GM19239 (cell line): ENCODE measurements at places on chromosomes 5 and 9.

DNA sequence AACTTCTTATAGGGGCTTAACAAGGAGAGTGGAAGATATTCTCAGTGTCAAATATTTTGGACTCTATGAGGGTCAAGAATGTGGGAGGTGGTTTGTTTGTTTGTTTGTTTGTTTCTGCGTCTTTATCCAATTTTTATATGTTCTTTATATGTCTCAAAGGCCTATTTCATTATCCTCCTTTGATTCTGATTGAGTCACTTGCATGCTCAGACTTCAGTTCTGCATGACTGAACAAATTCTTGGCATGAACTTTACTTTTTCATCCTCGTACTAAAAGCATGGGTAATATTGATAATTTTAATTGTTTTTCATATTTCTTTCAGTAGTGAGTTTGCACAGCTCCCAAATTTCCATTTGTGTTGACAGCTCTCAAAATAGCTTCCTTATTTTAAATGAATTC lies 19.2 kb upstream of the ERBIN start:
- no peak for DNase-seq

DNA sequence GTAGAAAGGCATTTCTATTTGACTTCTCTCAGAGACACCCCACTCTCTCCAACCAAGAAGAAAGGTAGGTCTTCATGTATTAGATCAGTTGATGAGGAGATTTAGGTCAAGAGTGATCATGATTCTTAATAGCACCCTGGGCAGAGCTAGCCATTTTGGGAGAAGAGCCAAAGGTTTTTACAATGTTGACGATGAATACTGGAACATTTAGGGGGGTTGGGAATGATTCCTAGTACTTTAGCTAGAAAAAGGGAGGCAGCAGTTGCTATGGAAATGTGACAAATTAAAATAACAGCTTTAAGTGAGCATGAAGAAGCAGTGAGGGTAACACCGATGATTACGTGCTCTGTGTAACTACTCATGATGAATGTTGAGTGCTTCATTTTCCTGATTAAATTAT lies 9.5 kb upstream of the RPS23 start:
- DNase-seq: no peak

GRCh38 chr9:80440724-80441123 lies 869.0 kb downstream of the TLE4 start:
- no peak for DNase-seq

DNA sequence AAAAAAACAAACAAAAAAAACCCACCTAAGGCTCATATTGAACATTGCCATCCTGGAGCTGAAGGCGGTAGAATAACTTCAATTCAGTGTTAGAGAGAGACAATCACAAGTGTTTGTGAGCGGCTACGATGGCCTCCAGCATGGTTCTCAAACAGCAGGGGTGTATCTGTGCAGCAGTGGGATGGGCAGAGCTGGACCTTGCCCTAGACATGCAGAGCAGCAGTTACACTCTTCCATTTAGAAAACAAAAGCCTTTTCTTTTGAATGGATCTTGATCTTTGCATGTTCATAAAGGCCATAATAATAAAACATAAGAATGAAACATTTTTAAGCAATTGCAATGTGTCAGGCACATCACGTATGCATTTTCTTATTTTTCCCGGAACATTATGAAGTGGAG lies 50.3 kb downstream of the ARHGAP26 start:
- no peak for DNase-seq

DNA sequence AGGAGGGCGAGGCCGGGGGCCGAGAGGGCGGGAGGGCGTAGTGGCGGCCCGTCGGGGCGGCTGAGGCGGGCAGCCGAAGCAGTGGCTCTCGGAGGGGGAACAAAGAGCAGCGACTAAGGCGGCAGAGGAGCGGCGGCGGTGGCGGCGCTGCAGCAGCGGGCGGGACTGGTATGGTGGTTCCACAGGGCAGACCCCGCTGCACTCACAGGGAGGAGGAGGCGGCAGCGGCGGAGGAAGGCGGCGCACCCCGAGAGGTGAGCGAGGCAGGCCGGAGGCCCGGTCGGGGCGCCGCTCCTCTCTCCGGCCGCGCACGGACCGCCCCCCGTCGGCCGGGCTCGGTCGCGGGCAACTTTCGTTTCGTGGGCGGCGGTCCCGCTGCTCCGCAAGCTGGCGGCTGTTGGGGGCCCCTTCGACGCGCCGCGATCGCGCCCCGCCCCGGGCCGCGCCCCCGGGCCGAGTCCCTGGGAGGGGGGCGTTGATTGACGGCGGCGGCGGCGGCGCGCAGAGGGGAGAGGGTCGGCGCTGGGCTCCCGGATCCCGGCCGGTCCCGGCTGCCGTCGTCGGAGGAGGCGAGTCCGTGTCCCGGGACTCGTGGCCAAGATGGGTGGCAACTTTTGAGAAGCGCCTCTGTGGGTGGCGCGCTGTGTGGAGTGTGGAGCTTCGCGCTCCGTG lies 467 bp downstream of the CNOT6 start:
- peak; percentile 40 for DNase-seq

- no peak for DNase-seq
Observed at GRCh38 chr5:76273206-76273885, 129.7 kb upstream of the IQGAP2 start.

DNA sequence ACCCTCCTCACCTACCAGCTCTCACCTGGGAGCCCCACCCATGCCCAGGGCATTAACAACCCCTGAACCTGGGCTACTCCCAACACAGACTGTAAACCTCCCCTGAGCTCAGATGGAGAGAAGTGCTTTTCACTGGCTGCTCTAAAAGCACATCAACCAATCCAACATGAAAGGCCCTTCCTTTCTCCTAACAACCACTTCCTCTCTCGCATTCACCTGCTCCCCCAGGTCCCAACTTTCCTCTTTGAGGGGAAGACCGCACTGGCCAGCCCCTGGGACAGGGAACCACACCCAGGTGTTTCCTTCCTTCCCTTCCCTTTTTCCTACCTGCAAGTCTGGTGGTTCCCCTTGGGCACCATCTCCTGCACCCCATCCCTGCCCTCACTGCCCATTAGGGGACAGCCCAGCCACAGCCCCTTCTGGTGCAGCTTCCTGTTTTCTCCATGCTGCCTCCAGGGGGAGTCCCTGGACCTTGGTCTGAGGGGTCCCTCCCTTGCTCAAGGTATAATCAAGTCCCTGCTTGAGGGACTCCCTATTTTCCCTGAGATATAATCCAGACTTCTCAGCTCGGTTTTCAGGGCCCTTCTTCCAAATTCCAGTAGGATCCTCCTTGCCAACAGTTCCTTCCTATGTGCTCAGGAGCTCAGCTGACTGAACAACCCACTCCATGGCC lies 30.5 kb upstream of the DAB2IP start:
- DNase-seq: no peak

DNA sequence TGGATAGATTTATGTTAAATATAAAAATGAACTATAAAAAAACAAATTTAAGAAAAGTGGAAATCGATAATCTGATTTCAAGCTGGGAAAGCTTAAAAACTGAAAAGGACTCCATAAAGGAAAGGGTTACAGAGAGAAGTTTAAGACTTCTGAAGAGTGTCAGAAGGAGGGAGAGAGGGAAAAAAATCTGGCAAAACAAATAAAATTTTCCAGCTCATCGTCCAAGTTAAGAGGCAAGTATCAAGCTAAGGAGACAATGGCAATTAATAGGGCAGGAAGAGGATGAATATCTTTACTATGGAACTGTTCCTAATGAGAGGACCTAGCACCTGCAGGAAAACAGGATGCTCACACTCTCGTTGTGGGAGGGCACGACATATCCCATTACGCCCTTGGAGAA lies 20.5 kb upstream of the HEXB start:
- DNase-seq: no peak

DNA sequence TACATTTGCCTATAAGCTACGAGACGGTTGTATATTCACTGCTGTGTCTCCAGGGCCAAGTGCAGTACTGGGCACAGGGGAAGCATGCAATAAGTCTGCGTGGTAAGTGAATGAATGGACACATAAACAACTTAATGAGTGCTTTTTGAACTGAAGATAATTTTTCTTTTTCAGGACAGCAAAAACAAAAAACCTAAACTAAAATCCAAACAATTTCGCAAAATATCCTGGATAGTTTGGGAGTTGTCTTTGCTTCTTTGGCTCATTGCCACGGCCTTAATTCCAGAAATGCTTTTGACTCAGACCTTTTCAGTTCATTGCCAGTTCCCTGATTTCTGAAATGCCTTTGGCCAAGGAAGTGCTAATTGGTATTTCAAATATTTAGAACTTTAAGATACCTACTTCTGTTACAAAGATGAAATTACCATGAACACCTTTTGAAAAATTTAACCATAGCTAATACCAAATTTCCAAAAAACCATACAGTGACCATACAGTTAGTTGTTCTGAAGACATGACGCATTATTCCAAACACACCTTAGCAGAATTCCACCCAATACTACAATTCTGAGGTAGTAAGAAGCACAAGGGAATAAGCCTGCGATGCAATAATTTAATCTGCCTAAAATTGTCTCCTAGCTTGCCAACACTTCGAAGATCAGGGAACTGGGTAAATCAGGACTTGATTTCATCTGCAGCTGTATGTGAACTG lies 42.8 kb downstream of the TEK start:
- DNase-seq: no peak

DNA sequence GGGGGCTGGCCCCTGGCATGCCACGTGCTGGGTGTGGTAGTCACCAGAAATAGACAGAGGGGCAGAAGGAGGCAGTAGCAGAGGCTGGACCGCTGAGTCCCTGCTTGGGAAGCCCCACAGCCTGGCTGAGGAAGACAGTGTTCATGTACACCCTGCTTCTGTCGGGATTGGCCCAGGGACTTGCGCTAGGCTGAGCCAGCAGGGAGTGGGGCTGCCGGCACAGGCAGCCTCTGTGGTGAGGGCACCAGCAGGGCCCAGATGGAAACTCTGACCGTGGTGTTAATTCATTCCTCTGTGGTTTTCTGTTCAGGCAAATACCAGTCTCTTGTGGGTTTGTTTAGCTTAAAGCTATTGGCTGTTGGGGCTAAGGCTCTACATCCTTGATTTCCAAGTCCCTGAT lies 108.6 kb upstream of the RAD23B start:
- DNase-seq: no peak

DNA sequence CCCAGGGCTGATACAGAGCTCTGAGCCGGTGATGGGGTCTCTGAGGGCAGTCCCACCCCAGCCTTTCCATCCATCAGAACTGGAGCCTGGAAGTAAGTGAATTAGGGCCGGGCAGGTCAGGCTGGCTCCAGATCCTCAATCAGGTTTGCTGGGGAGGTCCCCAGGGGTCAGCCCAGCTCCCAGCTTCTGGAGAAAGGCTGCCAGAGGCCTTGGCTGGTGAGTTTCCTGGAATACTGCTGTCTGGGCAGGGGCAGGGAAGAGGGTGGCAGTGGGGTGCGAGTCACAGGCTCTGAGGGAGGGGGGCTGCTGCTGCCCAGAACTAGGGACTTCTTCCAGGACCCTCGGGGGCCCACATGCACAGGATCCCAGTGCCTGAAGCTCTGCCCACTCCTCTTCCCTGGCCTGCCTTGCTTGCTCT lies 200.6 kb upstream of the MVB12B start:
- no peak for DNase-seq

DNA sequence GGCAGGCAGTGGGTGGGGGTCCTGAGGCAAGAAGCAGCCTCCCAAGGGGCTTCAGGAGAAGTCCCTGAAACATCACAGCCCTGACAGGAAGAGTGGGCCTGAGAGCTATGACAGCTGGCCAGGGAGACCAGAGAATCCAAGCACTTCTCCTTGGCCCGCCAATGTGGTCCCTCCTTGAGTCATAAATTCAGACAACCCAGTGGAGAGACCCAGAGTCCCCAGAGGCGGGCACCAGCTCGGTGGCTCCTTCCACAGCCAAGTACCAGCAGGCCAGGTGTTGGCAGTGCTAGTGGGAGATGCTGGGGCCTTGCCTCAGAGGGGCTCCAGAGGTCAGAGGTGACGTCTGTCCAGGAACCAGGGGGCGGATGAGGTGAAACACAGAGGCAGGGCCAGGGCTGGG lies 1.6 kb upstream of the DOK3 start:
- no peak for DNase-seq

GRCh38 chr9:127886401-127886972 lies 9.0 kb upstream of the AK1 start:
- DNase-seq: no peak

GRCh38 chr5:142800776-142801494 lies 30.8 kb downstream of the ARHGAP26 start:
- peak; percentile 27 for DNase-seq

- DNase-seq: no peak
Observed at GRCh38 chr5:88675168-88675707, 207.7 kb downstream of the MEF2C start.

DNA sequence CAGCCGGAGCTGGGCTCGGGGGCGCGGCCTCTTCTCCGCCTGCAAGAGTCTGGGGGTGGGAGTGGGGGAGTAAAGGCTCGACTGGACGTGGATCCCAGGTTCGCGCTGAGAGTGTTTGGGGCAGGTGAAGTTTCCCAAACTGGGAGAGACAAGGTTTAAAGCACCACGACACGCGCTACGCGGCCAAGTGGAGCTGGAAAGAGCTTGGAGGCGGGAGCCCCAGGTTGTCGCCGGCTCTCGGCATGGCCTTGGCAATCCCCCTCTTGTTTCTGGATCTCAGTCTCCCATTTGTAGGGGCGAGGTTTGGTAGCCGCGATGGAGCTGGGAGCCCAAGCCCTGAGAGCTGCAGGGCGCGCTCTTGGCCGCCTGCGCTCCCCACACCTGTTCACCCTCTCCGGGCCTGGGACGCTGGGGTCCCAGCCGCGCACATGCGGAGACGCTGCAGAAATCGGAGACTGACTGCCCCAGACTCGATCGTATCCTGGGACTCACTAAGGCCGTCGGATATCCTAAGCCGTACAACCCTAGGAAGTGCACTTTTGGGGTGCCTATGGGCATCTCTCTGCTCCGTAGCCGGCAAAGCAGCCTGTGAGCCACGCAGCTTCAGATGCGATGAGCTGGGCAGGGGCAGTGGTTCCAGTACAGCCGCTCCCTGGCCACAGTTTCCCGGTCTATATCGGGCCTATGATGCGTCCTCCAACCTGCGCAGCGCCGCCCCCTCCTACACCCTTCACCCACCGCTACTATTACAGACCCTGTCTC lies 937 bp downstream of the TMOD1 start:
- DNase-seq: peak; percentile 30

DNA sequence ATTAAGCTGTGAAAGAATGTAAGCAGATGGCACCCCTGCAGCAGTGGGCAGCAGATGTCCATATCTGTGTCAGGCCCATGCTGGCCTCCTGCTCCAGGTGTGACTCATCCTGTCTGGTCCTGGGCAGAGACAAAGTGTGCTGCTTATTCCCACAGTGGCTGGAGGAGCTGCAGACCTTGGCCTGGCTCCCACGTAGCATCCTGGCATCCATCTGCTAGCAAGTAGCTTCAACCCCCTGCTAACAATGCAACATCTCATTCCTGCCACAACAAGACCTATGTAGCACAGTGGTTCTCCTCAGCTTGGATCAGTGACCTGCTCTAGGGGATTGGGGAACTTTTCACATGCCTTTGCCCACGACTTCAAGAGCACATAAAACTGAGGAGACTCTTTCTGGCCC lies 126.4 kb upstream of the SLC12A2 start:
- no peak for DNase-seq

- no peak for DNase-seq
Observed at GRCh38 chr5:120678279-120678678, 214.2 kb downstream of the PRR16 start.

DNA sequence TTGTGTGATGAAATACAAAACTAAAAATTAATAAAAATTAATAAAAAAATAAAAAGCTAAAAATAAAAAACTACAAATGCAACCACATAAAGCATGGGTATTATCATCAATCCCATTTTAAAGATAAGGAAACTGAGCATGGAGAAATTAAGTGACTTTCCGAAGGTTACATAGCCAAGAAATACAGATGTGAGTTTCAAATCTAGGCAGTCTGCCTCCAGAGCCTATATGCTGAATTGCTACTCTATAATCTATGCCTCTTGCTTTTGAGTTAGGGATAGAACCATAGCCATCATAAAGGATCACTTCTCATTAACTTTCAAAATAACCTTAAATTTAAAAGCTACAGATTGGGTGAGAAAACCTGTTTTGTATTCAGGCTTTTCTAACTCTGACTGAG lies 18.8 kb upstream of the ERAP2 start:
- no peak for DNase-seq
